ENCODE measurements at places on chromosomes 1 and 21.

DNA sequence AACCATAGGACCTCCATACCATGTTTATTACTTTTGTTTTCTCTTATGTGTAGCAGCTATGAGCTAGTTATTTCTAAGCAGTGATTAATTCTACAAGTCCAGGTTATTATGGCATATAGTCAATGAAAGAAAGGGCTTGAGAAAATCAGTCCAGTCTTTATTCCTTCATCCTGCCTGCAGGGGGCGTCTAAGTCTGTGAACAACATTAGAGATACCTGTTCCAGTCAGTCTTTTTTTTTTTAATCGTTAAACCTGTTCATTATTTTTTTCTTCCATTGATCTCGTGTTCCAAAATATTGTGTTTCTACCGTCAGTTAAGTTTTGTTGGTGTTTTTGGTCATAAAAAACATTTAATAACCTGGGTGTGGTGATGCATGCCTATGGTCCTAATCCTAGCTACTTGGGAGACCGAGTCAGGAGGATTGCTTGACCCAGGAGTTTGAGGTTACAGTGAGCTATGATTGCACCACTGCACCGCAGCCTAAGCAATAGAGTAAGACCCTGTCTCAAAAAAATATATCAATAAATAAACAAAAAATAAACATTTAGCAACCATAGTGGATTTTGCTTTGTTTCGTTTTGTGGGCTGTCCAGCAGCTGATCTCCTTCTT, 29.4 kb upstream of the CD2 start:
- DNase-seq: peak; percentile 29

GRCh38 chr1:22365331-22366295, 86.0 kb upstream of the ZBTB40 start:
- no peak for DNase-seq

DNA sequence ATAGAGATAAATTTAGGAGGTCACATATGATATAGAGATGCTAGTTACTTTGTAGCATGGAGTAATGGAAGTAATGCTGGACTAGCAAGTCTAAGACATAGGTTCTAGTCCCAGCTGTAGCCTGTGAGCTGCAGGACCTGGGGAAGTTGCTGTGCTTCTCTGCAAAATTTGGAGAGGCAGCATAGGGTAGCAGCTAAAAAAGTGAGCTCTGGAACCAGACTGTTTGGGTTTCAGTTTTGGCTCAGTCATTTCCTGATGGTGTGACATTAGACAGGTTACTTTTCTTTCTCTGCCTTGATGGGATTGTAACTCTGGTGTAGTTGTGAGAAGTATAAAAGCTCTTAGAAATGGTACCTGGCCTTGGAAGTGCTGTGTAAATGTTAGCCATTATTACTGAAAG, 3.3 kb downstream of the METTL13 start:
- peak; percentile 17 for DNase-seq

- no peak for DNase-seq
These were observed 65.6 kb downstream of the HHAT start for GRCh38 chr1:210394281-210394821.

DNA sequence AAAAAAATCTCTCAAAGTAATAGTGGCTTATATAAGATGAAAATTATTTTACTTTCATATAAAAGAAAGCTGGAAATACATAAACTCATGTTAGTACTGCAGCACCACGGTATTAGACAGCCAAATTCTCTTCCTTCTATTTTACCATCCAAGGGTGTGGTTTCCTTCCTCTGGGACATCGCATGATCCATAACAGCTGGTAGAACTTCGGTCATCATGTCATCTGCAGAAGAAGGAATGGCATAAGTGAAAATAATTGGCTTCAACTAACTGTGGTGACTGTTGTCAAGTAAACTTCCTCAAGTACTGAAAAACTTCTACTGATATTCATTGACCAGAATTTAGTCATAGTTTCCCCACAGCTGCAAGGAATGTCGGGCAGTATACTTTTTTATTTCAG, 28.3 kb upstream of the IFI44L start:
- DNase-seq: no peak

GRCh38 chr1:206550446-206550845, 43.1 kb downstream of the RASSF5 start:
- DNase-seq: no peak

DNA sequence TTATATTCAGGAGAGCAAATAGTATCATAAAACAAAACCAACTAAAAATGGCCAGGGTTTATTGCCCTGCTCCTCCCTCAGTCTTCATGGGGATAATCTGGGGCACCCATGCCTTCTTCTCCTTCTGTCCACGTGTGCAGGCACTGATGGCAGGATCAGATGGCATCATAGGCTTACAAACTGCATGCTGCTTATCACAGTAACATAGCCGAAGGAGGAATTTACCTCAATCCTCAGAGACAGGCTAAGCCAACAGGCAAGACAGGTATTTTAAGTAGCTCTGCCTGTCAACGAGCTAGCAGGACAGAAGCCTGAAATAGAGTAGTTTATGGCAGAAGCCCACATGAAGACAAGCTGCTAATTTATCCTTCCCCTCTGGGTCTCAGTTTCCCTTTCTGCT, 9.4 kb downstream of the LAMB3 start:
- DNase-seq: no peak

DNA sequence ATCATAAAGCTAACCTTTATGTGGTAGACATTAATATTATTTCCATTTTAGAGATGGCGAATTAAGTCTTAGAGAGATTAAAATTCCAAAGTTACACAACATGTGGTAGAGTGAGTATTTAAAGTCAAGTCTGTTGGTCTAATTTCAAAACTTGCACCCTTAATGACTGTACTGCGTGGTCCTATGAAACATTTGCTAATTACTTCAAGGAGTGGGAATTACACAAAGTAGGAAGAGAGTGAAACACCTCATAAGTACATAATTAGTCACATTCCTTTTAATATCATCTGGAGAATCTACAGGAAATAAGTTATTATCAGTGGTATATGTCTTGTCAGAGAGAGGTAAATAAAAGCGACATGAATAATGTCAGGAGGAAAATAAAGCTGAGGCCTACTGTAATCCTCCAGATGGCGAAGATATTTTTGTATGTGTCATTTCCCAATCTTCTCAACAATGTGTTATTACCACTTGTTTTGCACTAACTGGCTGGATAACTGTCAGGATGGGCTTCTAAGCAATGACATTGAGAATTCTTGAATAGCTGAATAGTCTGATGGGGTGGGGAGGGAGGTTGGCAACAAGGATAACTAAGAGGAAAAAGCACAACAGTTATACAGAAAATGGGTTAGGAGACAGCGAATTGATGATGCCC, 95.5 kb downstream of the TNFSF18 start:
- DNase-seq: no peak

GRCh38 chr1:224482619-224483018, 48.0 kb upstream of the WDR26 start:
- DNase-seq: no peak

GRCh38 chr1:92346866-92347640, 48.2 kb downstream of the RPAP2 start:
- no peak for DNase-seq

GRCh38 chr1:12430525-12430924, 187.5 kb downstream of the DHRS3 start:
- DNase-seq: no peak

- no peak for DNase-seq
These were observed 69.1 kb upstream of the ARHGAP29 start for GRCh38 chr1:94306521-94306920.

DNA sequence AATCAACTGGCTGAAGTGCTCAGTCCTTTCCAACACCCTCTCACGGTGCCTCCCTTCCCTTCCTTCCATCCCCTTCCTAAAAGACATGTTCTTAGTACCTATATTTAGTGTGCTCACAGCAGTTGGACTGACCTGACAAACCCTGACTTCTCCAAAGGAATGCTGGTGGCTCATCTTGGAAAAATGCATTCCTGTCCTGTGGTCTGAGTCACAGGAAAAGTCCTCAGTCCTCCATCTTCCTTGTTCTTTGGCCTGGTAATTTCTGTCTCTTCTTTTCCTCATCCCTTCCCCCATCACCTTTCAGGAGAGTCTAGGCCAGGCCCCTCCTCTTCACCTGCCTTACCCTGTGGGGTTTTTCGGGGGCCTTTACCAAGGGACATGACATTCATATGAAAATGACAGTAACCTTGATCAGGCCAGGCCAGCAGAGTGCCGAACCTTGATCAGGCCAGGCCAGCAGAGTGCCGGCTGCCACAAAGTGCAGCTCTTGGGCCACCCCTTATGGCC, 7.2 kb downstream of the ATP1B1 start:
- no peak for DNase-seq

All from GM18507 (cell line).